ENCODE measurements at places on chromosomes 2 and 18.

GRCh38 chr2:98394595-98395153, 48.4 kb downstream of the CNGA3 start:
- DNase-seq, result no peak

DNA sequence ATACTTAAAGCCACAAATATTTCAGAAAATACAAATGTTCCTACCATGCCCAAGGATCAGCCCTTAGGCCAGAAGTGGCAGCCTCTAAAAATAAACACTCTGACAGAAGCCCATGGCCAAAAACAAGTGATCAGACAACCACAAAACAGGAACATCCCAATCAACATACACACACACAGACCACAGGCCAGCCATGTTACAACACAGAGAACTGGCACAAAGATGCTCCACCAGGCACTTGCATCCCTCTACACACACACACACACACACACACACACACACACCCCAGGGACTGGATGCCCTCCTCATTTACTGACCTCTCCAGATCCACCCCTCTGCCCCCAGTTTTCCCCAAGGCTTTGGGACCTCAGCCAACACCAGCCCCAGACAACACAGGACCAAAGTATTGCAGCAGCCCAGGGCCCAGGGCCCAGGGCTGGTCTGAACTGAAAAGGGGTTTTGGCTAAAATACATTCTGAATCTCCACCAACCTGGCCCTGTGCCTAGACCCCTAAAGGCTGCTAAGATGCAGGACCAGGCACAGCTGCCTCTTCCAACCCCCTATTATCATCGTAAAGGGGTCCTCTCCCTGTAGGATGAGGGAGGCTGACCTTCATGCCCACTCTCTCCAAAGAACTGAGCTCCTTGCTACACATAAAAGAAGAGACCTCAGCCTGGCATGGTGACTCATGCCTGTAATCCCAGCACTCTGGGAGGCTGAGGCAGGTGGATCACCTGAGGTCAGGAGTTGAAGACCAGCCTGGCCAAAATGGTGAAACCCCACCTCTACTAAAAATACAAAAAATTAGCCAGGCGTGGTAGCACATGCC, 151.4 kb downstream of the TNS1 start:
- DNase-seq, result no peak

- DNase-seq, result no peak
Observed at GRCh38 chr2:28437918-28438317, 45.3 kb downstream of the FOSL2 start.

- DNase-seq, result no peak
Observed at GRCh38 chr2:143356336-143356735, 227.1 kb downstream of the ARHGAP15 start.

DNA sequence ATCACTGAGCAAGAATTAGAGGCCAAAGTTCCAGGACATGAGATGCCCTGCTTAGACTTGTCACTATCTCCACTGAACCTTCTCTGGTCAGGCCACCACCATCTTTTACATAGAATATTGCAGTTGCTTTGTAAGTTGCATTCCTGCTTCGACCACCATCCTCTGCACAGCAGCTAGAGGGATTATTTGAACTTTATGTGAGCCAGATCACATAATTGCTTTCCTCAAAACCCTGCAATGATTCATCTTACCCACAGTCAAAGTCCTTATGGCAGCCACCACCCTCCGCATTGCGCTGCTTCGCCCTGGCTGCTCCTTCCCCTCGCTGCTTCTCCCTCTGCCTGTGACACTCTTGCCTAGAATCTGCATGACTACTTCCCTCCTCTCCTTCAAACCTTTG, 111.3 kb downstream of the EML6 start:
- no peak for DNase-seq

DNA sequence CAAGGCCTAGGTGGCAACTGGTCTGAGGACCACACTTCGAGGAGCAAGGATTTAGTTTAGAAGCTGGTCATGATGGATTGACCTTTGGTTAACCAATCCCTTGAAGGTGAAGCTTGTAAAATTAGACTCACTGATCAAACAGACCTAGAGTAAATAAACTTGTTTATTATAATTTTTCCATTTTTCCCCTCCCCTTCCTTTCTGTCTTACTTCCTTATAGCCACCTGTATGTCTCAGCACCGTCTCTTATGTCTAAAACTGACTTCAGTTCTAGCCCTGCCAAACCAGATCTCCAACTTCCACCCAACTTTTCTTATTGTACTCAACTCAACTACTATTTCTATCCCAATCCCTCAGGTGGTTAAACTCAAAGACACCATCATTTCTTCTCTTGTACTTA, 92.8 kb upstream of the THOC1 start:
- no peak for DNase-seq
